ENCODE measurements at places on chromosomes 7 and 10.

DNA sequence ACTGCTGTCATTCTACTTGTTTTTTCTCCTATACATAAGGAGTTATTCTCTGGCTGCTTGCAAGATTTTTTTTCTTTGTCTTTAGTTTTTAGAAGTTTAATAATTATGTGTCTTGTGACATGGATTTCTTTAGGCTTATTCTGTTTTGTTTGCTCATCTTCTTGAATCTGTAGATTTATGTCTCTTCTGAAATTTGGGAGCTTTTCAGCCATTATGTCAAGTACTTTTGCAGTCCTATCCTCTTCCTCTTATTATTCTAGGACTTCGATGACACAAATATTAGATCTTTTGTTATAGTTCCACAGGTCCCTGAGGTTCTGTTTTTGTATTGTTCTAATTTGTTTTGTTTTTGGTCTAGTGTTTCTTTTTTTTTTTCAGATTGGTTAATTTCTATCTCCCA is 13.9 kb upstream of the SGPL1 start:
- no peak for DNase-seq

DNA sequence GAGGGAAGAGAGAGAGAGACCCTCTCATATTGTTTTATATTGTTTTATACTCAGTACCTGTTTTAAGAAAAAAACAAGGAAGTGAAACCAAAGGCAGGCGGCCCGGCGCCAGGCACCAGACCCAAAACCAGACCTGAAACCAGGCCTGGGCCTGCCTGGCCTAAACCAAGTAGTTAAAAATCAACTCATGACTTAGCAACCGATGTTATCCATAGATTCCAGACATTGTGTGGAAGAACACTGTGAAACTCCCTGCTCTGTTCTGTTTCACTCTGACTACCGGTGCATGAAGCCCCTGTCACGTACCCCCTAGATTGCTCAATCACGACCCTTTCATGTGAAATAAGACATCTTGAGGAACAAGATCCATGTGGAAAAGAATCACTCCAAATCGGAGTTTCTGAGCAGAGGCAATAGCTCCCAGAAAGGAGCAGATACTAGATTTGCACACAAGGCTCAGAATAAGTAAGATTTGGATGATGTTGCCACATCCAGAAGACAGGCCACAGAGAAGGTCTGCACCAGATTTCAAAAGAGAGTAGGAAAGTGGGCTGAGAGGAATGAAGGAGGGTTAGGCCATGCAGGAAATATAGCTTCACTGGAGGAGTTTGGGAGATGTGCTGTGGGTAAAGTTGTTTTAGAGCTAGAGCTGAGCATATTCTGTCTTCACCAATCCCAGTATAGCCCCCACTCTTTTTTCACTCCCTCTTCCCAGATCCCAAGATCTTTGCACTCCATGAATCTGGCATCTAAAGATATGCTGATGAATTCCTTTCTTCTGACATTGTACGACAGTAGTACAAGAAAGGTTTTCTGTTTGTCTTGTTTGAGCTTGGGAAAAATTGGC is 8.8 kb upstream of the ZNF248 start:
- no peak for DNase-seq

DNA sequence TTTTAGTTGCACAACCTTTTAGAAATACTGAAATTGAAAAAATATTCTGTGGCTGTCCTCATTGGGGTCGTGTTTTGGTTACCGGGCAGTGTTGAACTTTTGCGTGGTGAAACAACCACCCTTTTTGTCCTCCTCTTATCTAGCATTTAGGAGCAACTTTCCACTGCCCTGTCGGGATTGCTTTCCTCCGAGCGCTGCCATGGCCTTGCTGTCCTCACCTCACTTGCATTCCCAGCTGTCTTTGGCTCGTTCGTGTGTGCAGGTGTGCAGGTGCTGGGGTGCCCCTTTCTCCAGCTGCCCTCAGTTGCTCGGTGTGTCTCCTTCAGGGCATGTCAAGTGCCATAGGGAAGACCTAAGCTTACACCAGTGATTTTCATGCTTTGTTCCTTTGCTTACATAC is 116.9 kb upstream of the GJD4 start:
- DNase-seq, result no peak

- peak; percentile 72 for DNase-seq
These were observed 141.2 kb downstream of the MLLT10 start for GRCh38 chr10:21675157-21675796.

DNA sequence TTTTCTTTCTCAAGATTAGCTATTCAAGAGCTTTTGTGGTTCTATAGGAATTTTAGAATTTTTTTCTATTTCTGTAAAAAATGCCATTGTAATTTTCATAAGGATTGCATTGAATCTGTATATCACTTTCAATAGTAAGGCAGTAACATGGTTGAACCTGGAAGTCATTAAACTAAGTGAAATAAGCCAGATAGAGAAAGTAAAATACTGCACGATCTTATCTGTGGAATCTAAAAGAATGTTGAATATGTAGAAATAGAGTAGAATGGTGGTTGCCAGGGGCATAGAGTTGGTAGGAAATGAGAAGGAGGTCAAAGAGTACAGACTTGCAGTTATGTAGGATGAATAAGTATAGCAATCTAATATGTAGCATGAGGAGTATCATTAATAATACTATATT is 1073.5 kb upstream of the LRRN3 start:
- no peak for DNase-seq

GRCh38 chr10:22564060-22564459 is 150.3 kb downstream of the PIP4K2A start:
- no peak for DNase-seq

DNA sequence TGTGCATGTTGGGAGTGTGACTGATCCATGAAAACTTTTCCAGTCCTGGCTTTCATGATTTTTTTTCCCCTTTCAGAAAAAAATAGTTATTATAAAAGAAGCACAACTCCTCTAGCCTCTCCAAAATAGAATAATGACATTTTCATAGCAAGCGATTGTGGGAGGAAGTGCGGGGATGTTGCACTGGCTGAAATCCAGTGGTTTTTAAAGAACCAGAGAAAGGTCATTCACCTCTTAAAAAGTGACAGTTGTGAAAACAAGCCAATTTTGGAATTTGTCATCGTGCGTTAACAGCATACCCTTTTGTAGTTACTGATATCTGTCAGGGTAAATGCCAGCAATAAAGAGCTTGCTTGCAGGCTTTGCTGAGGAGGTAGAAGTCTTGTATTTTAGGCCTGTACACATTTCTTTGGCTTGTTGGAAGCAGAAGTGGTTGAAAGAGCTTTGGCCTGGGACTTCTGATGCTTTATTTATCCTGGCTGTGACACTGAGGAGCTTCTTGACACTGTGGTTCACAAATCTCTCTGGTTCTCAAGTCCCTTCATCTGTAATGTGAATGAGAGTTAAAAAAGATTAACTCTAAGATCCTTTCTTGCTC is 545.9 kb downstream of the REEP3 start:
- DNase-seq, result no peak

- no peak for DNase-seq
These were observed 1.6 kb upstream of the NRG3 start for GRCh38 chr10:81873231-81873931.

GRCh38 chr7:40714363-40715052 is 579.7 kb downstream of the SUGCT start:
- DNase-seq, result no peak

GRCh38 chr10:63770523-63770922 is 249.3 kb downstream of the REEP3 start:
- DNase-seq, result no peak

DNA sequence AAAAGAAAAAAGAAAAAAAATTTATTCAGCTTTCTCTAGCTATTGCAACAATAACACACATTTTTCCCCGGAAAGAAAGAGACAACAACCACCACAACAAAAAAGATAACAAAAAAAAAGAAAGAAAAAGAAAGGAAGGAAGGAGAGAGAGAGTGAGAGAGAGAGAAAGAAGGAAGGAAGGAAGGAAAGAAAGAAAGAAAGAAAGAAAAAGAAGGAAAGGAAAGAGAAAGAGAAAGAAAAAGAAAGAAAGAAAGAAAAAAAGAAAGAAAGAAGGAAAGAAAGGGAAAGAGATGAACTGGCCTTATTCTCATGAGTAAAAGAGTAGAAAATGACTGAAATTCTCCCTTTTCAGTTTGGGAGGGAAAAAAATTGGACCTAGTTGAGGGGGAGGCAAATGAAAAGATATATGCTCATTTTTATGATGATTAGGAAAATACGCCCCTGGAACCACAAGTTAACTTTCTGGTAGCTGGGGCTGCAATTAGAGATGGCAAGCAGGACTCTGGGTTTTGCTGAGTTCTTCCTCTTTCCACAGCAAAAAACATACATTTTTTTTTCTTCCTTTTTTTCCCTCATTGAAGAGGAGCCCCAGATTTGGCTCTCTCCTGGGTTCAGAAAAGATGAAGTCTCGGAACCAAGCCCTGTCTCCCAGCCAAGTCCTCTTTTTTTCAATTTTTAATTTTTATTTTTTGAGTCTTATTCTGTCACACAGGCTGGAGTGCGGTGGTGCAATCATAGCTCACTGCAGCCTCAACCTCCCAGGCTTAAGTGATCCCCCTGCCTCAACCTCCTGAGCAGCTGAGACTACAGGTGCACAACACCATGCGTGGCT is 12.6 kb upstream of the PRDX3 start:
- peak; percentile 57 for DNase-seq

GRCh38 chr7:18861514-18862118 is 255.8 kb downstream of the TWIST1 start:
- no peak for DNase-seq

DNA sequence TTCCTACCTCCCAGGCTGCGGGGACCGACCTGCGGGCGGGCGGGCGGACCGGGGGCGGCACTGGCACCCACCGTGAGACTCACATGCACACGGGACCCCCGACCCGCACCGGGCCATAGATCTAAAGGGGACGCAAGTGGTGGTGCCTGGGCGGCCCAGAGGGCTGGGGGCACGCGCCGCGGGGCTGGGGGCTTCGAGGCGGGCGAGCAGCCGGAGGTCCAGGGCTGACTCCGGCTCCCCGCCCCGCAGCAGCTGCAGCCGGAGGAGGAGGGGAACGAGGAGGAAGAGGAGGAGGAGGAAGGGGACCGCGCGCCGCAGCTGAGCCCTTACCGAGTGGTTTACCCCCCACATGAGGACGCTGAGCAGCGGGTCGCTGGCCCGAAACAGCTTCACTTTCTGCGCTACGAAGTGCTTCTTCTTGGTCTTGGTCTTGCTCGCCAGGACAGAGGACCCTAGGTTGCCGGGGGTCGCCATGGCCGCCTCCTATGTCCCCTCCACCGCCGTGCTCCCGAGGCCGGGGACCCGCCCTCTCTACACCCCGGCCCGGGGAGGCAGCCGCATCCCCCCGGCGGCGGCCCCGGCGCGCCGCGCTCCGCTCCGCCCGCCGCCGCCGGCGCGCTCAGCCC is 412 bp downstream of the PIP4K2A start:
- peak; percentile 57 for DNase-seq

DNA sequence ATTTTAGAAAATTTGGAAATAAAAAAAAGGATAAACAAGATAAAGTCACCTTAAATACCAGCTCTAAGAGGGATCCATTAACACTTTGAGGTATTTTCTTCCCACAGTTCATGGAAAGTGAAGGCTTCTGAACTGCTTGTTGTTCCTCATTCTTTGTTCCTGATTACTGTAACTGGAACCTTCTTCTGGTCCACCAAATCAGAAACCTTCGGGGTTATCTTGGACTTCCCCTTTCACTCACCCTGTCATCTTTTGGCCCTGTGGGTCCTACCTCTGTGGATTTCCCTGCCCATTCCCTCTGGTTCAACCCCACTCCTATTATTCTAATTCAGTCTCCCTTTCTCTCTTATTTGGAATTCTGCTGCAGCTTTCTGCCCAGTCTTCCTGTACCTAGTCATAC is 116.5 kb upstream of the PRPS1L1 start:
- peak; percentile 9 for DNase-seq

GRCh38 chr10:133453516-133454203 is at the start of gene SCART1:
Gene SCART1, plus strand, starts transcription at chr10:133453945. Its CDS starts 53 bp downstream, at chr10:133453998.
- no peak for DNase-seq

DNA sequence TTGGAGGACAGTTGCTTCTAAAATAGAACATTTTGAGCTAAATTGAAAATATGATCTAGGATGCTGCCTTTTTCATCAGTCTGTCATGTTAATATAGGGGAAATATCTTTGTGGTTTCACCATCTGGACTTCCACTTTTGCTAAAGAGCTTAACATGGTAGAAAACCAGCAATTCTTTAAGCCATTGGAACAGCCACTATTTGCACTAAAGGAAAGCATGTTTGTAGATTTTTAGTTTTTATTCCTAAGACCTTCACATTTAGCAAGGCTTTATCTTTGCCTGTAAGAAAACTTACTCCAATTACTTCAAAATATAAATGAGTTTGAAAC is 291.0 kb downstream of the RNLS start:
- peak; percentile 28 for DNase-seq

GRCh38 chr7:143979998-143980397 is 20.1 kb upstream of the OR6B1 start:
- peak; percentile 55 for DNase-seq

DNA sequence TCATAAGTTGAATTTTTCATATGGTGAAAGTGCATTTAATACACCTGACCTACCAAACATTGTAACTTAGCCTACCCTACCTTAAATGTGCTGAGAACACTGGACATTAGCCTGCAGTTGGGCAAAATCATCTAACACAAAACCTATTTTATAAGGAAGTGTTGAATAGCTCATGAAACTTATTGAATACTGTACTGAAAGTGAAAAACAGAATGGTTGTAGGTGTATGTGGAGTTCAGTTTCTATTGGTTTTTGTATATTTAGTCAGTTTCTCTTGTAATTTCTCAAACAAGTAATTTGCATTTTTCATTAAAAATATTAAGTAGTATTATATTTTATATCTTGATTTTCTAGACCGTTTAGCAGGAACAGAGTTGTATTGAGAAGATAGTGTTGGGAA is 15.3 kb downstream of the CCDC7 start:
- DNase-seq, result no peak

DNA sequence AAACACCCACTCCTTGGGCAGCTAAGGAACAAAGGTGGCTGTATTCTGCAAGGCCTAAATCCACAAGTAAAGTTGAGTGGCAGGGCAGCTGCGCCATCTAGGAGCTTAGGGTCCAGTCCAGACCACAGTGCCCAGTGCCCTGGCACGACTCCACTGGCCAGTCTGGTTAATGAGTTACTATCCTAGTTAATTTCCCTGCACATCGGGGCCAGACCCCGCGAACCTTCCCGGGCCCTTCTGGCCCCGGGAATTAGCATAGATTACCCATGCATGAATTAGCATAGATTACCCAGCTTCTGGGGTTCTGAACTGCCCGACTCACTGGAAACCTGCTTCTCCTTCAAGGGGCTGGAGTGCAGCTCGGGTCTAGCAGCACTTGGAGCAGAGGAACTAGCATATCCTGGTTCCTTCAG is 3.2 kb upstream of the EMX2 start:
- peak; percentile 3 for DNase-seq
